ENCODE measurements at places on chromosomes 11 and 22.
A peak's percentile ranks its signal among the peaks of the same experiment; 100 is the strongest.

GRCh38 chr22:38110863-38111852 is 674 bp upstream of the BAIAP2L2 start:
- DNase-seq: no peak

DNA sequence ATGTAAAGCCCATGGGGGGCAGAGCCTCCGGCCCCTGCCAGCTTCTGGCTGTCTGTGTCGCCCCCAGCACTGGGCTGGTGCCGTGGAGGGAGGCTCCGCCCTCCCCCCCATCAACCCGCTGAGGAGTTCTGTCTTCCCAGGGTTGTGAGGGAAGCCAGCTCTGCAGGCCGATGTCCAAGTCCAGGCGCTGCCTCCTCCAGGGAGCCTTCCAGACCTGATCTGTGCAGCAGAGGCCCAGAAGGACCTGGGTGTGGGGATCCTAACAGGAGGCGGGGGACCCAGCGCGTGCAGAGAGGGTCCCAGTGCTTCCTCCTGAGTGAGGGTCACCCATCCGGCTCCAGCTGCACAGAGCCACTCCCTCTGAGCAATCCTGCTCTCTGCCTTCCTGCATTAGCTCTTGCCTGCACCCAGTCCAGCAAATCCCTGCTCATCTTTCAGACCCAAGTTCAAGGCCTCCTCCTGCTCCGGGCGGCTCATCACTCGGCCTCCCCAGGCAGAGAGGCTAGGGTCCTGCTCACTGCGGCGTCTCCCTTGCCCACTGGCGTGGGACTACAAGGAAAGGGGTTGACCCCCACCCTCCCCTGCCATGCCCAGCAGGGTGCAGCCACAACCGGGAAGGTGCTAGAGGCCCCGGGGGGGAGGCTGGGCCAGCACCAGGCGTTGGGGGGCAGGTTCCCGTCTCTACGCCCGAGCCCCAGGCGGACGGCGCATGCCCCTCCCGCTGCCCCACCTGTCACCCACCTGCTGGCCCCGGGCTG is 16.4 kb downstream of the PRR33 start:
- no peak for DNase-seq

- no peak for DNase-seq
These were observed 49.7 kb upstream of the PRODH start for GRCh38 chr22:18985780-18986179.

GRCh38 chr22:50733521-50734342 is 4.3 kb upstream of the ACR start:
- DNase-seq: no peak

DNA sequence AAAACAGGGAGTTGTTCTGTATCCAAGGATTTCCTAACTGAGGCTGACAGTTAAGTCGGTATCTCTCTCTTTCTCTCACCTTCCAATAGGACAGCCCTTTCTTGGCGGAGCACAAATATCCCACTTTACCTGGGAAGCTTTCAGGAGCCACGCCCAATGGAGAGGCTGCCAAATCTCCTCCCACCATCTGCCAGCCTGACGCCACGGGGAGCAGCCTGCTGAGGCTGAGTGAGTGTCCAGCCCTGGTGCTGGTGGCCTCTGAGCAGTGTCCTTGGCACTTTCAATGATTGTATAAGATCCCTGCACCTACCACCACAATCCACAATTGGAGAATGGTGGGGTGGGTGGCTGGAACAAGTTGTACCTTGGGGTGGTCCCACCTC is 33.7 kb downstream of the CYB5R2 start:
- no peak for DNase-seq

- DNase-seq: peak; percentile 14
These were observed 58.2 kb downstream of the ZNF280B start for GRCh38 chr22:22450343-22450839.

GRCh38 chr11:125165843-125166763 is 1.6 kb downstream of the PKNOX2 start:
- no peak for DNase-seq

DNA sequence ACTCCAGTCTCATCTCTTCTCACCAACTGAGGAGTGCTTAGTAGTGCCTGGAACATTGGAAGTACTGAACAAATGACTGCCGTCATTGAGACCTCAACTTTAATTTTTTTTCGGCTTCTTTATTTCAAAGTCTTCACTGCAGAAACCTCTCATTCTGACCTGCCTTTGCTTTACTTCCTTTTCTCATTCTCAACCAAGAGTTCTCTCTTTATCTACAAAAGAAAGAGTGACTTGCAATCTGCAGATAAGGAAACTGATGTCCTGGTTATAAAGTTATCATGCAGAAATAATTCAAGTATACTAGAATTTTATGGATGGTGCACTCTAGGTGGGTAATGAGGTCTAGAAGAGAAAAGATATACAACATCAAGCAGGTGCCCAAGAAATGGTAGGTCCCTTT is 1.2 kb upstream of the EED start:
- DNase-seq: no peak

GRCh38 chr11:8719211-8719649 is 36.6 kb downstream of the RPL27A start:
- DNase-seq: peak; percentile 41

DNA sequence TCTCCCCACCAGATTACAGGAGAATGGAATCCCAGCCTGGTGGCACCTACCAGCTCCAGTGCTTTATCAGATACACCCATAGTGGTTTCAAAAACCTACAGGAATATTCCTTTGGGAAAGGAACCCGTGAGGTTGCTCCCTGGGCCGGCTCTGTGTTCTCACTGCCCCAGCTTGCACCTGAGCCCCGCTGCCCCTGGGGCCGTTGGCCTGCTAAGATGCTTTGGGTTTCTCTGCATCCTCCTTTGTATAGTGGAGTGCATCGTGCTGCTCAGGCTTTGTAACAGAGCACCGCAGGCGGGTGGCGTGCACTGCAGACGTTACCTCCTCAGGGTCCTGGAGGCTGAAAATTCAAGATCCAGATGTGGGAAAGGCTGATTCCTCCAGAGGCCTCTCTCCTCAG is 414.1 kb downstream of the BRD1 start:
- DNase-seq: no peak

DNA sequence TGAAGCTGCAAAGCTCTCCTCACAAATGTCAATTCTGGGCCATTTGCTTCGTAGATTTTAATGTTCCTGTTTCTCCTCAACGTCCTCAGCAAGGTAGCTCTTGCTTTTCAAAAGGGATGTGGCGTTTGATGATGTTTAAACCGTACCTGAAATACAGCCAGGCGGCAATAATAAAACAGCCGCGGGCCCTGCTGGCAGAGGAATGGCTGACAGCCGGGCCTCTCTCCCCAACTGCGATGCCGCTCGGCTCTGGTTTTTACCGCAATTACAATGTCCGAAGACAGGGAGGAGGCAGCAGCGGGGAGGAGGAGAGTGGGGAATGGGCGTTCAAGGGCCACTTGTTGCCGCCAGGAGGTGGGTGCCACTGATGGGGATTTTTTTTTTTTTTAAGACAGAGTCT is 27.5 kb downstream of the MACROD1 start:
- DNase-seq: no peak

GRCh38 chr22:46863794-46864193 is 101.3 kb downstream of the TBC1D22A start:
- DNase-seq: no peak

DNA sequence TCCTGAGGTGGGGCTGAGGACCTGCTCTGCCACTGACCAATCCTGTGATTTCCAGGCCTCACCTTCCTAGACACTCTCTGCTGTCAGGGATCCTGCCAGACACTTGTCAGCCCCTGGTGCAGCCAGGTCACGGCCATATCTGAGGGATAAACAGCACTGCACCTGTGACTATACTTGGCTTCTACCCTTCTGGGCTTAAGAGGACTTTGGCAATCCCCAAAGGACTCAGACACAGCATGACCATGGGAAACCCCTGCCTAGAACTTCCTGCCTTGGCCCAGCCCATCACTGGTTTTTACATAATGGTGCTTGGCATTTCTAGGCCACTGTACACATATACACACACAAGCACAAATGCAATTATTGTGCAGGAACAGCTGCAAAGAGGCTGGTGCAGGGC is 11.6 kb upstream of the OLFML1 start:
- DNase-seq: no peak

DNA sequence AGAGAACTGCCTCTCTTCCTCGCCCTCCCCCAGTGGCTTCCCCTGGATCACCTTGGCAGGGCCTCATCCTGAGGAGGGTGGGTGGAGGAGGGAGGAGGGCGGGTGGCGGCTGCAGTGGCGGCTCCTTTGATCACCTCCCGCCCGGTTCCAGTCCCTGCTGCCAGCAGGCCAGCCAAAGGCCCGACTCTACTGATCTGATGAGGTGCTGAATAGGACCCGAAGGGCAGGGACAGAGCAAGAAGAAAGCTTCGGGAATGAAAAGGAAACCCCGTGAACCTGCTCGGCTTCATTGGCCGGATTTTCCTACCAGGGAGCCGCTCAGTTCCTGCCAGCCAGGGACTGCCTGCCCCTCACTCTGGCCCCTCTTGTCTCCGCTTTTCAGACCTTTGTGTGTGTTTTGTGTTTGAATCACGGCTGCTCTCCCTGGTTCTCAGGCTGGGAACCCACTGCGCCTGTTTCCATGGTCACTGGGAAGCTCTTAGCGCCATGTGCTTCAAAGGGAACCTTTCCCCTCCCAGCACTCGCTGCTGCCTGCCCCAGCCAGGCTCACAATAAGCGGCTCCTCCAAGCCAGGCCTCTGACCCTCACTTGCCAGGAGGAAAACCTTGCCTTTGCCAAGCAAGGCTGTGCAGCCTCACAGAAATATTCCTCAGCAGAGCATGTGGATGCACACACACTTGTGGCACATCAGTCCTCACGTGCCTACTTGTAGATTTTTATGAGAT is 56.8 kb downstream of the C22orf31 start:
- DNase-seq: no peak

DNA sequence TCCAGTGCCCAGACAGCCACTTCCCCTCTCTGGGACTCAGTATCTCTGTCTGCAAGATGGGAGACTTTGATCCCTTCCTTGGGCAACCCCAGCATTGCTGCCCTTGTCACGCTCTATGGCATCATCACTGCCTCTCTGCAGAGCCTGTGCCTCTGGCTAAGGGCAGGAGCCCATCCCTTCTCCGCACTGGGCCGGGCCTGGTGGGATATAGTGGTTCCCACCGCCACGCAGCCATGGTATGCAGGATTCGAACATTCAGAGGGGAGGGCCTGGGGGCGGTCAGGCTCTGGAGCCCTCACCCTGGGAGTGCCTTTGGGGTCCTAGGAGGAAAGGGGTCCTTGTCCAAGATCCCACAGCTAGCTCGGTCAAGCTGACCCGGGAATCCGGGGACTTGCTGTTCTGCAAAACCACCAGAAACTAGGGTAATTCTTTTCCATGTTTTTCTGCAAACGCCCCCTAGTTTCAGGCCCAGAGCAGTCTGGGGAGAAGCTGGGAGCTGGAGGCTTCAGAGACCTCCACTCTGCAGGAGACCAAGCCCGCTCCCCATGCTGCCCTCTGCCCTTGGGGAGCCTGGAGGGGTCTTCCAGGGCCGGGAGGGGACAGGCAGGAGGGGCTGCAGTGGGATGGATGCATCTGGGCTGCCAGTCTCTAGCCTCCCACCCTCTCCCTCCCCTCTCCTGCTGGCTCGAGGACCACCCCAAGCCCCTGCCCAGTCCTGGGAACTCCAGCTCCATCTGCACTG is 24.4 kb upstream of the CBX7 start:
- DNase-seq: no peak

- DNase-seq: no peak
These were observed 40.0 kb upstream of the FIBIN start for GRCh38 chr11:26953770-26954392.

GRCh38 chr11:89487016-89487415 is 4.2 kb downstream of the NOX4 start:
- DNase-seq: no peak

DNA sequence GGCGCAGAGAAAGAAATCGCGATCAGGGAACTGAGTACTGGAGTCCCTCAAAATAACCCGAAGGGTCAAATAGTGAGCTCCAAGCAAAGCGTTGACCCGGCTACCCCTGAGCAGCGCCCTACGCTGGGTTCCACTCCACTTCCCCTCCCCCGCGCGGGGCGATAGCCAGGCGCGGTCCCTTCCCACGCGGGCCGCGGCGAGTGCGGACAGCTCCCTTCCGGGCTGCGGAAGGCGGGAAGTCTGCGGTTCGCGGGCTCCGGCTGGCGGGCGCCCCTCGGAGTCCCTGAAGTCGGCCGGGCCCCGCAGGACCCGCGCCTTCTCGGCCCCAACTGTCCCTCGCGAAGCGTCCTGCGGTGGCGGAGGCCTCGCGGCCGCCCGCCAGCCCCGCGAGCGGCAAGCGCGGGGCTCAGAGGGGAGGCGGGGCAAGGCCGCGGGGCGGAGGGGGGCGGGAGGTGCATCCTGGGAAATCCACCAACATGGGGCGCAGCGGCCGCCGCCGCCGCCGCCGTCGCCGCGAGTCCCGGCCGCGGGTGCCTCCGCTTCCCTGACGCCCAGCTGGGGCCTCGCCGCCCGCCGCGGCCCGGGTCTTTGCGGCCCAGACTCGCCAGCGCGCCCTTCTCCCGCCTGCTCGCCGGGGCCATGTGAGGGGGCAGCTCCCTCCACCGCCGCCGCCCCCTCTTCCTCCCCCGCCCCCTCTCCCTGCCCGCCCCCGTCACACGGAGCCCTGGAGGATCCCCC is at the start of gene QSER1:
TSS of gene QSER1 (plus strand) at position 457 of the 738 bp plus-strand sequence. CDS start 315 bp downstream, outside the sequence.
- peak; percentile 45 for DNase-seq

DNA sequence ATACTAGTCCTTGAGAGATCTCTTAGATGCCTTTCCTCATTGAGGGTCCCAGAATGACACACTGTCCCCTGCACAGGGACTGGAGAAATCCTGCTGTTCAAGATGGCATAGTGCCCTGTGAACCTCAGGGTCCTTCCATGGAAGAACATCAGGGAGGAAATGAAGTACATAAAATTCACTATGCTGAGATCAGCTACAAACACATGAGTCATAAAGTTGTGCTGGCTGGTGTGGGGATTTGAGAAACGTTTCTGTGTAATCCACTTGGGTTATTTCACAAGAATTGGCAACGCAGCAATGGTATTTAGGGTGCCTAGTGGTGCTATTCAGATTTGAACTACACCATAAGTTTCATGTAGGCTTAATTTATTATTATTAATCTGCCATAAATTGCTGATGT is 174.4 kb downstream of the MAML2 start:
- DNase-seq: peak; percentile 70

Data from tibial nerve (tissue), 4 donors.